ENCODE measurements at places on chromosomes 7 and 10.

- no peak for DNase-seq
Observed at GRCh38 chr7:92880212-92881090, 44.1 kb upstream of the CDK6 start.

DNA sequence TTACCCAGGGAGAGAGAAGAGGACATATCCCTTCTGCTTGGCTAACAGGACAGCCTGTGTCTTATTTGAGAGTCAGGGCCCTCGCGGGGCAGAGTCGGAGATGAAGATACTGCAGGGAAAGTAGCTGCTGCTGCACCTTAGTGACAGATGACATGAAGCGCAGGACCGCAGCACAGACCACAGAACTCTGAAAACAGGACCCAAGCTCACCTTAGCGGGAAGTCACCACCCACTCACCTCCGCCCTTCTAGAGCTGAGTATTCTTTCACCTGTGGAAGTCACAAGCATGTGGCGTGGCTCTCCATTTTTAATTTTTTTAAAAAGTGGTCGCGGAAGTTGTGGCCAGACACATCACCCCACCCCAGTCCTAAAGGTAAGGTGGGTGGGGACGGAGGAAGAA, 191.4 kb downstream of the FAM107B start:
- DNase-seq, result no peak

- no peak for DNase-seq
Observed at GRCh38 chr7:100475549-100475948, 3.5 kb downstream of the TSC22D4 start.

DNA sequence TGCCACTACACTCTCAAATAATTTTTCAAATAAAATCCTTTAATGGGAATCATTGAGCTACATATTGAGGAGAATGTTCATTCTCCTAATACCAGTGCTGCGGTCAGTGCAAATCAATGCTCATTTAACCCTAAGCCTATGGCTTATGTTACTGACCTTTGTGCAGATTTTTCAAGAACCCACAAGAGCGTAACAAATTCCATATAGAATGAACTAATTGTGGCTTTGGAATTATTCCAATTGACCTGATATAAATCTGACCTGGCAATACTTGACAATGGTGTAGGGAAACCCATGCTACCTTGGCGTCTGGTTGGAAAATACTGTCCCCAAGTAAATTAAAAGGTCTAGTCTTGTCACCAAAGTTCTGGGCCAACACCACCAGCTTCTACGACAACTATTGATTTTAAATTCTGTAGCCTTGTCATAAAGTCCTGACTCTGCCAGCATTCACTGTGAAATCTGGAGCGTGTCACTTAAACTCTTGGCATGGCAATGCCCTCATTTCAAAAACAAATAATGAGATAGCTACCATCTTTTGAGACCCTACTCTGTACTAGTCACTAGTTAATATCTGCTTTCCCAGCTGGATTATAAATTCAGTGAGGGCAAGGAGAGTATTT, 320.9 kb downstream of the AHR start:
- DNase-seq, result no peak

- DNase-seq, result no peak
Observed at GRCh38 chr7:12607134-12607533, 36.6 kb downstream of the SCIN start.

DNA sequence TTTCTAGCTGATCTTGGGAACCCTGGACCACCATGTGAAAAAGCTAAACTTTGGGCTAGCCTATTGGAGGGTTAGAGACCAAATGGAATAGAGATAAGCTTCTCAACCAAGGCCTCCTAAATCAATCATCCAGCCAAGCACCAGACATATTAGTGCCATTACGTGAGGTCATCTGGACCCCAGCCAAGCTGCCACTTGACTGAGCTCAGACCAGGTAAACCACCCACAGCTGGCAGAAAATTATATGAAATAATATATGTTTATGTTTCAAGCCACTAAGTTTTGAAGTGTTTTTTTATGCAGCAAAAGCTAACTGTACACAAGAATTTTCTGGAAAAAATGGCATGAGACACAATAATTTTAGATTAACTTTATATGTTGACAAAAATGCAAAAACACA, 82.6 kb upstream of the PCGF5 start:
- no peak for DNase-seq

Measured in stimulated activated CD4-positive, alpha-beta T cell treated with anti-CD3 and anti-CD28 coated beads, TNF-alpha, amount 100 ng/mL, for 4 hours (primary cell).